ENCODE measurements at places on chromosomes 4 and X. TPM values are rescaled to one million over a fixed set of nuclear protein-coding genes. Genes with fewer than 3 reads are reported as not detected.

DNA sequence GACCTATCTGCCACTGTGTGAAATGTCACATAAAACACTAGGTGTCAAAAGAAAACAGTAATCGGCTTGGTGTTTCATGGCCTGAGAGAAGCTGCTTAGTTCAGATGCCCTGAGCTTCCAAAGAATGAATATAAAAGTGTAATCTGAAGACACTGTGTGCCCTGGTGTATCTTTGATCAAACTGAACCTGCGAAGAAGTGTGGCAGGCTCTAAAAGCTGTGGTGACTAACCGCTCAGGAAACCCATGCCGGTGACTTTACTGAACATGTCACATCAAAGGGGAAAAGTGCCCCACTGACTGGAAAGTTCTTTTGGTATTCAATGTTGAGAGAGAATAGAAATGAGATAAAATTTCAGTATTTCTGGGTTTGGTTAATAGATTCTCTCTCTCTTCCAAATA lies 89.1 kb downstream of the CLCN4 start:
- no peak for DNase-seq

HSFX4 gene
- 0.32 TPM for polyA plus RNA-seq

KCND1 gene
- 4.5 TPM for polyA plus RNA-seq

DNA sequence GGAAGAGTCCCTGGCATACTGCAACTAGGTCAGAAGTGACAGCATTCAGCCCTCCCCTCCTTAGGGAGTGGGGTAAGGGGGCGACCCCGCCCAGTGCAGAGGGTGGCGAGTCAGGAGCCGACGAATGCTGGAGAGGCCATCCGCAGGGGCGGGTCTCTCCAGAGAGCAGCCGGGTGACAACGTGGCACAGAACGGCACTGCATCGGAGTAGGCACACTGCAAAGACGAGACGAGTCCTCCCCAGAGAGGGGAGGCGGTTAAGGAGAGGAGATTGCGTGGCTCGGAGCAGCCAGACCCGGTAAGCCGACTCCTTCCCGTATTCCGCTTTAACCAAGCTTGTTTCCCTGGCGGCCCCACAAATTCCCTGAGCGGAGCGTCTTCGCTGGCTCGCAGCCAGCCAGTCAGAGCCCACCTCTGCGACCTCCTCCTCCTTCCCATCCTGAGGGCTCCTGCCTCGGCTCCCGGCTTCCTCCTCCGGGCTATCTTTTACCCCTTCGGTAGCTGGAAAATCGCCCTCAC lies 54.9 kb downstream of the LINC00632 start:
- DNase-seq, result peak; percentile 50

DNA sequence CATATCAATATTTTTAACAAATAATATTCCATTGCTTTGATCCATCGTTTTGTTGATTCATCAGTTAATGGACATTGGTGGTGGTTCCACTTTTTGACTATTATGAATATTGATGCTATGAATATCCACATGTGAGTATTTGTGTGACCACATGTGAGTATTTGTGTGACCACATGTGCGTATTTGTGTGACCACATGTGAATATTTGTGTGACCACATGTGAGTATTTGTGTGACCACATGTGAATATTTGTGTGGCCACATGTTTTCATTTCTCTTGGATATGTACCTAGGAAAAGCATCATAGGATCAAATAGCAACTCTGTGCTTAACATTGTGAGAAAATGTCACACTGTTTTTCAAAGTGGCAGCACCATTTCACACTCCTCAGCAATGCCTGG lies 433.6 kb upstream of the FRG1 start:
- no peak for DNase-seq

GRCh38 chr4:17869327-17869726 lies 58.5 kb downstream of the NCAPG start:
- DNase-seq, result no peak

SOWAHB gene
- 2.8 TPM for polyA plus RNA-seq

- DNase-seq, result no peak
Observed at GRCh38 chrX:22320236-22320873, 47.6 kb downstream of the CBLL2 start.

DNA sequence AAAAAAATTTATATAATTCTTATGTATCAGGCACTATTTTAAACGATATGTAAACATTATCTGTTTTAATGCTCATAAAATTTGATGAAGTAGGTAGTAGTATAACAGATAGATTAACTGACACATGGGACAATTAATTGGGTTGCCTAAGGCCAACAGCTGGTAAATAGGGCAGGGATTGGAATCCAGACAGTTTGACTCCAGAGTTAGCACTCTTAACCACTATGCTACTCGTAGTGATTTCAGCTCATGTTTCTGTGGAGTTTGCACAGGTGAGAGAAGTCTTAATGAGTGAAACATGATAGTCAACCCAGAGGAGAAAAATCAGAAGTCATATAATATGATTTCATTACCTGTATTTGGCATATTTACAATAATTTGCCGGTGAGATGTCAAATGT lies 126.0 kb upstream of the WDFY3 start:
- no peak for DNase-seq

- no peak for DNase-seq
Observed at GRCh38 chrX:138775517-138775916, 64.0 kb upstream of the FGF13 start.

TGIF2LX gene
- not detected for polyA plus RNA-seq

All from left lung (tissue), 14 donors.